Stimulated activated CD8-positive, alpha-beta memory T cell treated with anti-CD3 and anti-CD28 coated beads, Interleukin-4, amount 100 ng/mL, for 1 hour (primary cell): ENCODE measurements at places on chromosomes 1 and 21.

GRCh38 chr1:30757352-30758120 is at the start of gene LAPTM5:
Gene LAPTM5 (minus strand): TSS chr1:30757774. CDS start chr1:30757745, 29 bp downstream.
- no peak for DNase-seq

DNA sequence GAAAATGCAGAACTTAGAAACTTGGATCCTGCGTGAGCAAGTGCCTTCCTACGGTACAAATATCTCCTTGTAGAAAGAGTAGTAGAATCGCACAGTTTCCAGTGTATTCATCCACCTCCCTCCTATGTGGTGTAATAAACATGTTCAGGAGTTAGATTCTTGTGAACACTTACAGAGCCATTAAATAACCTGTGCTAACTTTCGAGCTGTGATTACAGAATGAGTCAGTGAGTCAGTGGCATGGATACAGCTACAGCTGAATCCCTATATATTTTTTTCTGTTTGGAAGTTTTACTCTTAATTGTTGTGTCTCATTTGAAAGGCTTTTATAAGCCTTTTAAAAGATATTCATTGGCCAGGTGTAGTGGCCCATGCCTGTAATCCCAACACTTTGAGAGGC is 148.7 kb downstream of the EDEM3 start:
- no peak for DNase-seq

GRCh38 chr1:44315521-44315920 is 39.5 kb downstream of the ERI3 start:
- DNase-seq: no peak

- DNase-seq: no peak
These were observed 148.1 kb downstream of the FGGY start for GRCh38 chr1:59445040-59445439.

DNA sequence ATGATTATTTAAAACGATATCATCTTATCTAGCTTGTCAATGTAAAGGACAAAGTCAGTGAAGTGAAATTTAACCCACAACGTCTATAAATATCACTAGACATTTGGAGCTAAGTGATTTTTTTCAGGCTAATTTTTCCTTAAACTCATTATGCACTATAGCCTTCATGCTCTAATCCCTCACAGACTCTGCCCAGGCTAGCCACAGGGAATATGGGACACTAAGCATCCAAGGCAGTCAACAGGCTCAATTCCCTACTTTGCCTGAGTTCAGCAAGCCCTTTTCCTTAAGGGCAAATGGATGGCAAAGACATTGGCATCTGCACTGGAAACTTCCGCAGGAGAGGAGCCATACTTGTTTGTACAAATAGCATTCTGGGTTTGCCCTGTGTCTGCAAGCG is 577.0 kb downstream of the LMO4 start:
- DNase-seq: no peak

GRCh38 chr1:224510880-224511645 is 76.5 kb upstream of the WDR26 start:
- DNase-seq: no peak
